ENCODE measurements at places on chromosomes 16 and 17. TPM values are rescaled to one million over a fixed set of nuclear protein-coding genes. Genes with fewer than 3 reads are reported as not detected.

The ANKRD13B gene
- total RNA-seq, result 9.2 TPM

DNA sequence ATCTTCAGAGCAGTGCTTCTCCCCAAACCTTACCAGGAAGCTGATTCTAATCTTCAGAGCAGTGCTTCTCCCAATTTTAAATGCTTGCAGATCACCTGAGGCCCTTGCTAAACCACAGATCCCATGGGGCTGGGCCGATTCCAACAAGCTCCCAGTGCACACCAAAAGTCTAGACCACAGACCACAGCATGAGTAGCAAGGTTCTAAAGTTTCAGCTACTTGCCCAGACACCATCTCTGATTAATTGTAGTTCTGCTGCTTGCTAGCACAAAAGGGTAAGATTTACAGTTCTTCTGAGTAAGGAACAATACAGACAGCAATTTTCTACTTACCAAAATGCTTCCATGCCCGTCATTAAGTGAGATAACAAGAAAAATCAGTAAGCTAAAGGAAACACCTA is 12.2 kb downstream of the CLEC3A start:
- no peak for DNase-seq

- no peak for DNase-seq
These were observed 4.0 kb downstream of the MYBBP1A start for GRCh38 chr17:4551141-4551540.

DNA sequence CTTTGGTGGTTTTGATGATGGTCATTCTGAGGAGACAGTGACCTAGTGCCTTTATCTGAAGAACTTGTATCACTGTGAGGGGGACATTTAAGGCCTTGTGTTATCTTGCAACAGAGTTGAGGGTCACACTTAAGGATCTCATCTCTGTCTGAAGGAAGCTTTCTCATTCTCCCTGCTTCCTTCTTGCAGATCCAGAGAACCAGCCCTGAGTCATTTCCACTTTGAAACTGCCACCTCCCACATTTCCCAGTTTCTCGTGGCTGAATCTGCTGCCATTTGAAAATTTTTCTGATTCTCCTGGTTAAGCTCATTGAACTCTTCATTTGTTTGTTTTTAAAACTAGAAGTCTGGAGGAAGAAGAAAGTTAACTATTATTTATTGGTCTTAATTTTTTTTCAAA is 190.2 kb upstream of the CDH11 start:
- DNase-seq, result no peak

The CARD14 gene
- not detected for total RNA-seq

The CCL1 gene
- not detected for total RNA-seq
